SJCRH30 (cell line): ENCODE measurements at places on chromosomes 5 and 9. TPM values are rescaled to one million over a fixed set of nuclear protein-coding genes. Genes with fewer than 3 reads are reported as not detected.

GRCh38 chr9:113622600-113623400 lies 159.3 kb downstream of the RGS3 start:
- DNase-seq, result peak; percentile 85

- no peak for DNase-seq
Measured at GRCh38 chr9:130237763-130238524, 27.6 kb upstream of the HMCN2 start.

GRCh38 chr9:88530051-88530450 lies 4.9 kb upstream of the NXNL2 start:
- DNase-seq, result no peak

- no peak for DNase-seq
Measured at GRCh38 chr5:147966829-147967228, 60.5 kb upstream of the C5orf46 start.

PHF19 gene
- 20.2 and 24.1 TPM in 2 replicates for total RNA-seq
